ENCODE measurements at places on chromosomes 6 and 20.

DNA sequence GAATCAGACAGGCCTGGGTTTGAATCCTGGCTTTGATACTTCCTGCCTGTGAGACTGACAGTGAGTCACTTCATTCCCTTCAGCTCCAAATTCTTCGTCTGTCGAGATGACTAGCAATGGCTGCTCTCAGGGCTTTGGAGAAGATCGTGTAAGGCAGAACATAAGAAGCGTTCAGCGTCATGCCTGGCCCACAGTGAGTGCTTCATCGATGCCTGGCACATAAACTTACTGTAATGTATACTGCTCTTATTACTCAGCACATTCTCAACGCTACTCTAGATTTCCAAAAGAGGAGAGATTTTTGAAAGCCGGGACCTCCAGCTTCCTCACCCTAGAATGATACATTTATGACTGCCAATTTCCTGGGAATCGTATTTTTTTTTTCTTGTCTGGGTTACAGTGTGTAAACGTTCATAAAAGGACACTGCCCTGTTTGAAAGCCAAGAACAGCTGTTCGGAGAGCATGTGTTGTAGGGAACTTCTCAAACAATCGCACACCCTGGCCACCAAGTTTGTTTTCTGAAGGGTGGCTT lies 16.2 kb upstream of the BCAS1 start:
- DNase-seq = no peak

- no peak for DNase-seq
Measured at GRCh38 chr6:47686411-47686810, 12.0 kb upstream of the ADGRF4 start.

DNA sequence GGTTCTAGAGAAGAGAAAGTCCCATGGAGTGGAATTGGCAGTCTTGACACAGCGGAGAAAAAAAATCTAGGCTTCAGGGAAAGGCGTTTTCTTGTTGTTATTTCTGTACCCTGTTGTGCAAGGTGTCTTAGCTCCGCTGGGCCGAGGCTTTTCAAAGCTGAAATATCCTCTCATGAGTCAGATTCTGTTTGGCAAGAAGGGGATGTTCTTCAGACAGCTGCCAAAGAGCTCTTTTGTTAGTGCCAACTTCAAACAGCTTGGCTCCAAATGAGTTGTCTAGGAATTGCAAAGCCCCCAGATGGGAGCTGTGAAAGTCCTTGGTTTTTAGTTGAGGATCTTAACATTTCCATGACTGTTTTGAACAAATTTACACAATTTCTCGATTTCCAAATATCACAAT lies 45.6 kb downstream of the LRRN4 start:
- DNase-seq = no peak

DNA sequence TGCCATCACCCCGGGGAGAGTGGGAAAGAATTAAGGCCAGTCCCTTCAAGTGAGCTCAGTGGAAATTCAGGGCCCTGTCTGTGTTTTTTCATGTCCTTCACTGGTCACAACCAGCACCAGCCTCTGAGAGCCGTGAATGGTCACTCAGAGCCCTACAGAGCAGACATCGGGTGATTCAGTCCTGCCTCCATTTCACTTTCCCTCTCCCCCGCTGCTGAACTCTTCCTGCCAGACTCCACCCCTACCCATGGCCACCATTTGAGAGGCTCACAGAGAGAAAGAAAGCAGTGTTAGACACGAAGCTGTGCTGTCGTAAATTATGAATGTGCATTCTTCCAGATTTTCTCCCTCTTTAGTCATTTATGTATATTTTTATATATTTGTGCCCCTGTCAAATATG lies 5.4 kb downstream of the R3HDML start:
- no peak for DNase-seq

DNA sequence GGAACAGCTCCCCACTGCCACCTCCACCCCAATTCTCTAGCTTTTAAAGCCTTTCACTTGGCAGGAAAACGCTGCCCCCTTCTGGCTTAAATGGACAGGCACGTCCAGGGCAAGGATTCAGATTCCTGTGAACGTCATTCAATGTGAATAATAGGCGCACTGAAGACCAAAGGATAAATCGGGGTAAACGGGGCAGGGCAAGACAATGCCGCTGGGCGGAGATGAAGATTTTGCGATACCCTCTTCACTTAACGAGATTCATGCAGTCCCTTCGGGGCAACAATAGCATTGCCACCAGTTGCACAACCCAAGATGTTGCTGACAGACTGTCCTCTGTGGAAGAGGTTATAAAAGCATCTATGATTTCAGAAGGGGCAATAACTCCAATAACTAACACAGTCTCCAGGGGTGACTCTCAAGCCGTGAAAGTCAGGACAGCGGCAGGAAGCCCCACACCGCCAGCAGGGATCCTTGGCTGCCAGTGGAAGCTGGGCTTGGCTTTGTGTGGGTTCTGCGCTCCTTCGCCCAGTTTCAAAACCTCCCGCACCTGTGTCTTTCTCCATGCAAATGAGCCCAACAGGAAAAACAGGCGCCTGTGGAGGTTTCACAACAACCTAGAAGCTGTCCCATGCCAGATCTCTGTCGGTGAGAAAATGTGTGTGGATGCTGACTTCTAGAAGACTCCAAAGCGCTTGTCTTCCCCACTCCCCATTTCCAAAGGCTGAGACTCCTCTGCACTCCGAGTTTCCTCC lies 291.8 kb downstream of the BMP7 start:
- peak; percentile 47 for DNase-seq

- DNase-seq = no peak
Measured at GRCh38 chr6:15658181-15658744, 4.6 kb downstream of the DTNBP1 start.

DNA sequence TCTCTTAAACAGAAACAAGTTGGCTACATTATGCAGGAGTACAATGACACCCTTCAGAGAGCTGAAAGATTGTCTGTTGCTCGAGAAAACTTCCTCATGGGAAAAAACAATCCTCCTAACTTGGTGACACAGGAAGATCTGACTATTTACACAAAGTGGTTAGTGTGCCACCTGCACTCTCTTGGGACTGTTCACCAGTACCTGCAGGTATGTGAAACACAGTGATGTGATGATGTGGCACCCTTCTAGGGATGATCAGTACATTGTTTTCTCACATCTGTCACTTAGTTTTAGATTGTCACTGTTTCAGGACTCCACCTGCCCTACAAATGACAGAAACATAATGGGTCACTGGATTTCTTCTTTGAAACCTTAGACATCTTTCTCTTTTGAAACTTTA lies 101.8 kb downstream of the CEP57L1 start:
- no peak for DNase-seq

- DNase-seq = no peak
Measured at GRCh38 chr6:16883414-16883813, 122.2 kb upstream of the ATXN1 start.

GRCh38 chr6:41558033-41558807 lies 12.0 kb downstream of the FOXP4 start:
- DNase-seq = no peak

GRCh38 chr6:722608-723007 lies 29.7 kb upstream of the EXOC2 start:
- no peak for DNase-seq

DNA sequence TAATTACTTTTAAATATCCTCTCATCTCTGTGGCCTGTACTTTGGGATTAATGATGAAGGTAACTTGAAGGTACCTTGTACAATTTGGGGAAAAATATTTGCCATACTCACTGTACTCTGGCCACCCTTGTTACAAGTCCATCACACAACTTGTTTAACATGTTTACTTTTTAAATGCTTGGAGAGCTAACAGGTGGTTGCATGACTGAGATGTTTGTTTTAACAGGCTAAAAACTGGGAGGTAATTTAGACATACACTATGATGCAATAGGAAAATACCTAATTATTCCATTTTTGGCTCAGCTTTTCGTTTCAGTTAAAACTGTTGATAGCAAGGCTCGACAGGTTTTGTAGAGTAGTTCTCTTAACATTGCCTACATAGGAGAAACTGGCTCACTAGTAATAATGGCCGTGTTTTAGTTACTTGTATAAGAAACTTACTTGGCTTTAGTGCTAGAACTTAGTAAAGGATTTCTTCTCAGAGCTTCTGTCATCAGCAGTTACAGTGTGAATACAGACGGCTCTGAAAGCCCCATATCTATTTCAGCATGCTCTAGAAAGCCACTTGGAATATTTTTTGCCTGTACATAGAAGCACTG lies 489.8 kb upstream of the SOX4 start:
- DNase-seq = no peak

DNA sequence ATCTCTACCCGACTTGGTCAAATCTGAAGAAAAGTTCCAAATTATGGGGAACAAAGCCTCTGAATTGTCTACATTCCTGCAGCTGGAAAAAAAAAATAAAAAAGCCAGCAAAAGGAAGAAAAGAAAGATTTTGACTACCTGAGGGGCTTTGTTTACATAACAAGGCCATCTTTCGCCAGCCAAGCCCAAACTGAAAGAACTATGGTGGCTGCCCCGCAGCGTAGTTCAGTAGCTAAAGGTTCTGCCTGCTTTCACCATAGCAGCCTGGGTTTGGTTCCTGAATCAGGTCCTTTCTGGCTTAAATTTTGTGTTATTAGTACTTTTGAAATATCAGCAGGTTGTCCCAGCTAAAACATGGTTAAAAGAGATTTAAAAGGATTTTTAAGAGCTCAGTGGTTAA lies 35.4 kb downstream of the ZNF133 start:
- no peak for DNase-seq

DNA sequence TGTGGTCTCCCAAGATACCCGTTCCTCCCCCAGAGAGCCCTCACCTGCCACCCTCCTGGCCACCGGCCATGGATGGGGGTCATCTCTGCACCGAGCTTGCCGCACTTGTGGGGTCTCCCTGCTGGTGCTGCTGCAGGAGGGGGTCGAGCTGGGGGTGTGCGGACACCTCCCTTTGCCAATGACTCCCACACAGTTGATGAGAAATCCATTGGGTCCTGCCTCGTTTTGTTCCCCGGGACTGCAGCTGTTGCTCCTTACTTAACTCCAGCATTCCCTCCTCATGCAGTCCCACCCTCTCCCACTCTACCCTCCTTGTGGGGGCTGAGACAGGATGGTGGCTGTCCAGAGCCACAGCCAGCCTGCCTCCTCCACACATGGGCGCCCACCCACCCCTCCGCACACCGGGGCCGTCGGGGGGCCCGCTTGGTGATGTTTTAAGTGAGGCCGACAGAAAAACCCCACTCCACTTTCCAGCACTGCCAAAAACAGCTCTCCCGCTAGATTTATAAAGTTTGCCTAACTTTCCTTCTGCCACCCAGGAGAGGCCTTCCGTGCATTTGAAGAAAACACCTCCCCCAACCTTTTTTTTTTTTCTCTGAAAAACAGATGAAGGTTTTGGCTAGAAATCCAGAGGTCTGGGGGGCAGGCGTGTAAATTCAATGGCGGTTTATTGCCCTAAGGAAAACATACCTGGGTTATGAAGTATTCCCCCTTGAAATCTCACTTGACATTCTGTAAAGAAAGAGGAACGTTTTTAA lies 53.5 kb upstream of the APCDD1L start:
- DNase-seq = no peak

DNA sequence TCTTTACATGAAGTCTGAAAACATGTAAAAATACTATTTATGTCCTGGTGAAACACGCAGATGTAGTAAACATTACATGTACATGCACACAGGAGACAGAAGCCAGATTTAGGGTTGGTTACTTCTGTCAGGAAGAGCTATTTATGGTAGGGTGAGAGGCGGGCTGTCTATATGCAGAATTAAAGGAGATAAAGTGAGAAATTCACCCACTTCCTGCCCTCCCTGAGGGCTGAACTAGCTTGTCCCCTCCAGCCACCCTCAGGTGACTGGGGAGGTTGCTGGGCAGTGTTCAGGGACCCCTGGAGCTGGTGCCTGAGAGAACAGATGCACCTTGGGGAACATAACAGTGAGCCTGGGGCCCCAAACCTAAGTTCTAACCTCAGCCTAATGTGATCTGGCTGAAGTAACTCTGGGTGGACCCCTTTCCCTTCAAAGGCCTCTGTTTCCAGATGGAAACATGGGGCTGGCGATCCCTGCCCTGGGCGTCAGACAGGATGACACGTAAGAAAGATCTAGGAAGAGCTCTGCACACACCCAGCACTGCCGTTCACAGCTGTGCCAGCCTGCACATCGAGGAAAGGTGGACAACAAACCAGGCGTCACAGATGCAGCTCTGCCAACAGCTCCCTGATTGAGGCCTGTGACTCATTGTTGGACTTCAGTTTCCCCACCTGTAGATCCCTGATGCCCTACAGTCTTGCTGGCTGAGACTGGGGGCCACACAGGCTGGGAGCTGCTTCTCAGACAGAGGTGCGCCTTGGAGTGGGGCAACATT lies 1.3 kb downstream of the PI16 start:
- no peak for DNase-seq

Data from omental fat pad (tissue), 4 donors.